HAP-1 (cell line): ENCODE measurements at places on chromosomes 3 and 15.
A peak's percentile ranks its signal among the peaks of the same experiment; 100 is the strongest.

- no peak for DNase-seq
These were observed 10.0 kb downstream of the PRKCD start for GRCh38 chr3:53171064-53171418.

DNA sequence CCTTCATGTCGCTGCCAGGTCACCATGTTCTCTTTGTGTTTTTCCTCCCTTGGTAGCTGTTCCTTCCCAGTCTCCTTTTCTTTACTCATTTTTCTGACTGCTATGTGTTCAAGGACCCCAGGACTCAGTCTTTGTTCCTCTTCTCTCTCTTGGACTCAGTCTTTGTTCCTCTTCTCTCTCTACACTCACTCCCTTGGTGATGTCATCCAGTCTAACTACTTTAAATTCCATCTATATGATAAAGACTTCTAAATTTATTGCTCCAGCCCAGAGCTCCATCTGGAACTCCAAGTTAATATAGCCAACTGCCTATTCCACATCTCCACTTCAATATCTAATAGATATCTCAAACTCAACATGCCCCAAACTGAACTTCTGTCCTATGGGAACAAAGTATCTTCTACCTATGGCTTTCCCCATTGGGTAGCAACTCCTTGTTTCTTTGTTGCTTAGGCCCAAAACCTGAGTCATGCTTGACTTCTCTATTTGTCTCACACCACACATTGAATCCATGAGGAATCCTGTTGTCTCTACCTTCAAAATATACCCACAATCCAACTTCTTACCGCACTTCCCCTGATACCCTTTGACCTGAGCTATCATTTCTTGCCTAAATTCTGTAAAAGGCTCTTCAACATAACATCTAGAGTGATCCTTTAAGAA is 4.9 kb upstream of the DYNC1LI1 start:
- DNase-seq: no peak

GRCh38 chr3:29802057-29802456 is 521.2 kb downstream of the RBMS3 start:
- no peak for DNase-seq

GRCh38 chr3:46516521-46516920 is 18.7 kb downstream of the RTP3 start:
- DNase-seq: no peak

GRCh38 chr3:169324452-169324785 is 339.1 kb downstream of the MECOM start:
- no peak for DNase-seq

GRCh38 chr3:88032245-88032644 is 26.6 kb downstream of the CGGBP1 start:
- DNase-seq: no peak

DNA sequence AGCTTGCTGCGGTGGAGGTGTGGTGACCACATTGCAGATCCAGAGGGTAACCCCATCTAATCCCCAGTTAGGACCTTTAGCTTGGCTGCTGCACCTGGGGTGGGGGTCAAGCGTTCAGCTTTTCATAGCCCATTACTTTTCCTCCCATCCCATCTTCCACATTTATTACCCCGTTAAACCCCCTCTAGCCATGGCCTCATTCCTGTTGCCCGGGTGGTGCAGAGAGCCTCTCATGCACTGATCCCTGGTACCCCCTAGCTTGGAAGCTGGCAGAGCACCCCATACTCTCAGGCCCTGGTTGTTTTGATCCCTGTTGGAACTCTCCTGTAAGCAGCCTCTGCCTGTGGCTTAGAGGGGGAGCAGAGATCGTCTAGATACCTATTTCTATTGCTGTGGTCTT is 20.8 kb downstream of the CDAN1 start:
- no peak for DNase-seq

GRCh38 chr15:40870716-40871115 is 3.3 kb downstream of the RHOV start:
- no peak for DNase-seq

GRCh38 chr3:169846458-169847193 is 23.1 kb downstream of the LRRC31 start:
- DNase-seq: no peak

- peak; percentile 46 for DNase-seq
These were observed 4.6 kb downstream of the ANXA2 start for GRCh38 chr15:60392986-60393790.

DNA sequence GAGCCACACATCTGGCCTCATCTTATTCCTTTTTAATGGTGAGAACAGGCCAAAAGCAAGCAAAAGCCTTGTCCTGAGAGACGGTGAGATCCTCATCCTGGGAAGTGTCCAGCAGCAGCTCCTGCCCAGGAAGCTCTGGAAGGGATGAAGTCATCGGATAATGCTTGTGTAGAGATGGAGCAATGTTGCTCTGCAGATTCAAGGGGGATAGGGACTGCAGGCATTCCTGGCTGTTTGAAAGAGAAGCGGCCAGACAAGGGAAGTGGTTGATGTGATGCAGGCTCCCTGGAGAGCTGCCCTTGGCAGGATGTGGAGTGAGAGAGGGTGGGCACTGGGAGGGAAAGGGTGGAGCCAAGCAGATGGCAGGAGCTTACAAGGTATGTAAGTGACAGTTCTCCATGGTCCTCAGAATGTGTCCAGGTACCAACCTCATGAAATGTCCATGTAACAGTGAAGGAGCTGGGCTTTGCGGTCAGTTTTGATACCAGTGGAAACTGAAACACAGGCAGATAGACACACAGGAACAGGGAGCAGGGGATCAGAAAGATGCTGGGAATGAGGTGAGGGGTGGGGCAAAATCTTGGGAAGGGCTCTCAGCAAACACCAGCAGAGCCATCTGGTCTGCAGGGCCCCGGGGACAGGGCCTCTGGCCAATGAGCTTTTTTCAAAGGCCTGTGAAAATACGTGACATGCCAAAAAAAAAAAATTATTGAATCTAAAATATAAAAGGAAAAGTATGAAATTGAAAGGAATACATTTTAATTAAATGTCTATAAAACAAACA is 32.2 kb upstream of the LACTB start:
- DNase-seq: no peak

- no peak for DNase-seq
These were observed 206.1 kb downstream of the TIGIT start for GRCh38 chr3:114499976-114500375.

- no peak for DNase-seq
These were observed 48.9 kb upstream of the RBP1 start for GRCh38 chr3:139588450-139588849.

- no peak for DNase-seq
These were observed 159.5 kb downstream of the TP63 start for GRCh38 chr3:189790658-189791057.

- DNase-seq: no peak
These were observed 49.3 kb downstream of the CLDN18 start for GRCh38 chr3:138059261-138059660.

DNA sequence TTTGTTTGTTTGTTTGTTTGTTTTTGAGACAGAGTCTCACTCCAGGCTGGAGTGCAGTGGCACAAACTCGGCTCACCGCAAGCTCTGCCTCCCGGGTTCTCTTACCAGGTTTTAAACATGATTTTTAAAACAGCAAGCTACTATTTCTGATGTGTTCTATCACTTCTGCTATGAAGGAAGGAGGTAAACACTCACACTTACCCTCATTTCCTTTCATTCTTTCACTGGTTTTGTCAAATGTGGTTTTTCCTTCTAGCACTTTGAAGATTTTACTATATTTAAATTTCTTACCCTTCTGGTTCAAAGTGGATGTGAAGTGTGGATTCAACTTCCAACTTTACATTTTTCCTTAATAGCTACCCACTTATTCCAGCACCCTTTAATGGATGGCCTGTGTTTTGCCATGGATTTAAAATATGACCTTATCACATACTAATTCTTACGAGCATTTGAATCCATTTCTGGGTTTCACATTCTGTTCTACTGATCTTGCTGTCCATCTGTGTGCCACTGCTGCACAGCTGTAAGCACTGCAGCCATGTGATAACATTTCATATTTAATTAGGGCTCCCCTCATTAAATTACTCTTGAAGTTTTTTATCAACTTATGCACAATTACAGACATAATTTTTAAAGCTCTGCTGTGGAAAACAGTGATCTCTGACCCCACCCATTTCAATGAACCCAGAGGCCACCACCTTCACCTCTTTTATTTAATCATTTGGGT is 42.3 kb downstream of the TXNRD3 start:
- DNase-seq: no peak

DNA sequence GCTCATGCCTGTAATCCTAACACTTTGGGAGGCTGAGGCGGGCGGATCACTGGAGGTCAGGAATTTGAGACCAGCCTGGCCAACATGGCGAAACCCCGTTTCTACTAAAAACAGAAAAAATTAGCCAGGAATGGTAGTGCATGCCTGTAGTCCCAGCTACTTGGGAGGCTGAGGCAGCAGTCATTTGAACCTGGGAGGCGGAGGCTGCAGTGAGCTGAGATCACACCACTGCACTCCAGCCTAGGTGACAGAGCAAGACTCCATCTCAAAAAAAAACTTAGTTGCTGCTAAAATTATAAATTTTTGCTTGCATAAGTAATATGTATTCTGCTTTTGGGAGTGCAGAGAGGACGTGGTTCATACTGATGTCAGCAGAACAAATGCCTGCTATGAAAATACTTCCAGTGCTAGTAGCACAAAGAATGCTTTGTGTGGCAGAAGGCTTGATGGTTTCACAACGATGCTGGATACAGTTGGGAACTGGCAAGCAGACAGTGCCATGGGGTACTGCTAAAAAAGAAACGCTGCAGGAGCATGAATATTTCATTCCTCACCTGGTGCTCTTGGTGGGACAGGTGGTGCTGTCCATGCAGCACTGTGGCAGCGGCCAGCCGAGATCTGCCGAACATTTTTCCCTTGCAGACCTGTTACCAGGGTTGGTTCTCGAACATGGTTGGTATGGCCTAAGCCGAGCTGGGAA is 31.1 kb downstream of the FBXL22 start:
- DNase-seq: no peak

DNA sequence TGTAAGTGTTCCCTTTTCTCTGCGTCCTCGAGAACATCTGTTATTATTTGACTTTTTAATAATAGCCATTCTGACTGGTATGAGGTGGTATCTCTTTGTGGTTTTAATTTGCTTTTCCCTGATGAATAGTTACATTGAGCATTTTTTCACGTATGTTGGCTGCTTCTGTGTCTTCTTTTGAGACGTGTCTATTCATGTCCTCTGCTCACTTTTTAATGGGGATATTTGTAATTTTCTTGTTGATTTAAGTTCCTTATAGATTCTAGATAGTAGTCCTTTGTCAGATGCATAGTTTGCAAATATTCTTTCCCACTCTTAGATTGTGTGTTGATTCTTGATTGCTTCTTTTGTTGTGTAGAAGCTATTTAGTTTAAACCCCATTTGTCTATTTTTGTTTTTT is 179.2 kb downstream of the DOCK3 start:
- DNase-seq: peak; percentile 57

DNA sequence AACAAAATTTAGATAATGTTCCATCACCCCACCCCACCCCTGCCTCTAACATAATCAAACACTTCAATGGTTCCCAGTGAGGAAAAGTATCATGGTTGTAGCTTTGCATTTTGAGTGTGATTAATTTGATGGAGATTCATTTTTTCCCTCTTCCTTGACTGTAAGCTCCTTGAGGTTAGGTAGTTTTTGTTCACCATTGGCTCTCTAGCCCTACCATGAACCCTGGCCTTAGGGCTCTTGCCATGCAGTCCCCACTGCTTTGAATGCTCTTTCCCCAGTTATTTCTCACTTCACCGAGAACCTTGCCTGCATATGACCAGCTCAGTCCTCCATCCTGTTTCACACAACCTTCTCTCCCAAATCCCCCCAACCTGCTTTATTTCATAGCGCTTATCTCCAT is 5.0 kb upstream of the MBNL1 start:
- no peak for DNase-seq

DNA sequence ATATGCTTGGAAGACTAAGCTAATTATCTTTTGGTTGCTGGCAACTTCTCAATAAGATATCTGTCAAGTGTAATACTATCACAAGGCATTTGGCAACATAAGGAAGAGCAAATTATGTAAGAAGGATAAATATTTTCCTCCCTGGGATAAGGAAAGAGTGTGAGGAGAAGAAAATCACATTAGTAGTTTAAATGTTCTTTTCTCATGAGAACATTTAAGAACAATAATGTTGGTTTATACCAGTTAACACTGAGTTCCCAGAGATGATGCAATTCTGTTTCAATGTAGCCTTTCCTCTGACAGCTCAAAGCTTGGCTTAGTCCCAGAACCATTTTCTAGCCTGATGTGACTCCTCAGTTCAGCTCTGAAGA is 66.1 kb upstream of the NPHP3 start:
- no peak for DNase-seq

DNA sequence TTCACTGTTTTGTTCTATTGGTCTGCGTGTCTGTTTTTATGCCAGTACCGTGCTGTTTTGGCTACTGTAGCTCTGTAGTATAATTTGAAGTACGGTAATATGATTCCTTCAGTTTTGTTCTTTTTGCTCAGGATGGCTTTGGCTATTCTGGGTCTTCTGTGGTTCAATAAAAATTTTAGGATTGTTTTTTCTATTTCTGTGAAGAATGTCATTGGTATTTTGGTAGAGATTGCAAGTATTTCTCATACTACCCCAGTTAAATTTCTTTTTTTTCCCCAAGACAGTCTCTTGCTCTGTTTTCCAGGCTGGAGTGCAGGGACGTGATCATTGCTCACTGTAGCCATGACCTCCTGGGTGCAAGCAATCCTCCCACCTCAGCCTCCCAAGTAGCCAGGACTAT is 53.4 kb downstream of the STARD9 start:
- DNase-seq: no peak

GRCh38 chr15:80072285-80072994 is 13.0 kb downstream of the ZFAND6 start:
- DNase-seq: peak; percentile 61

DNA sequence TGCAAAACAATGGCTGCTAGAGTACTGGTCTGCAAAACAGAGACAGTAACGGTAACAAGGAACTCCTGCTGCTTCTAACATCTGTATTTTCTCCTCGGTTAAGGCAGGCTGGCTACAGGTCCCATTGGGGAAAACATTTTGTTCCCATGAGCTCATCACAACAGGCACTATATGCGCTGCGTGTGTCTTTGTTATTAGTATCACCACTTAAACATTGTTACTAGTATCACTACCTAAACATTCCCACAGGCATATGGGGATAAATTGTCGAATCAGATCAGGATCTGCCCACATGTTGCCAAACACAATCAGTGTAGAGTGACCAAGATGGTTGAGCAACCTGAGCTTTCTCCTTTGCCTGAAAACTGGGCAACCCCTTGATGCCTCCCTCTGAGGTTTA is 77.2 kb downstream of the TOP2B start:
- no peak for DNase-seq

- no peak for DNase-seq
These were observed 12.9 kb downstream of the ISL2 start for GRCh38 chr15:76349301-76350070.
